Stimulated activated CD8-positive, alpha-beta memory T cell treated with anti-CD3 and anti-CD28 coated beads, Interleukin-7, amount 100 ng/mL, for 24 hours (primary cell): ENCODE measurements at places on chromosomes 2 and 18.

GRCh38 chr18:8997634-8998033 lies 104.9 kb upstream of the NDUFV2 start:
- no peak for DNase-seq

- no peak for DNase-seq
These were observed 409.2 kb upstream of the TCF4 start for GRCh38 chr18:55997151-55997561.

DNA sequence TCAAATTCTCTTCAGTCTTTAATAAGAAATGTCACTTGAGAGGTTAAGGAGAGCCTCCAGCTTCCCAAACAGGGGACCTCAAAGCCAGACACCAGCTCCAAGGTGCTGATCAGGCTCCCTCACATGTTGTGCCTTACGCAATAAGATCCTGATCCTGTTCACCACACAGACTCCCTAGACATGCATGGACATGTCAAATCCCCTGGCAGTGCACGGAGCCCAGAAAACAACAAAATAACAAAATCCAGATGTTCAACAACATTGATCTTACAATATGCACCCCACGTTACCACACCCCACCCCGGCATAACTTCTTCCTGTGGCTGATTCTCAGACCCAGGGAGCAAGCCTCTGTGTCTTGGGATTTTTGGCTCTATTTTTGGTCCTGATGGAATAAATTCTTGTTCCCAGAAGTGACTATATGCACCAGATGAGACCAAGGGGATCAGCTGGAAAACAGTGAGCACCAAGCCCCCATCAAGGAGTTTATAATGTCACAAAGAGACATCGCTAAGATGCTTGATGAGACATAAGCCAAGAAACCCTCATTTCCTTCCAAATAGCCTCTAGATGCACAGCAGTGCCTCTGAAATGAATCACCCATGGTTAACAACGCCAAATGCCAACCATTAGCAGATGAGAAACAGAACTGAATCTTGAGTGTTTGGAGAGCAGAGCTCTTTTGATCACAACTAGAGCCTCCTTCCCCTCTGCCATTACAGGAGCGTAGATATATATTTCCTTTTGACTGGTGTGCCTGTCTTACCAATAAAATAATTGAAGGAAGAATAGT lies 198.2 kb downstream of the PRKCE start:
- DNase-seq = no peak

DNA sequence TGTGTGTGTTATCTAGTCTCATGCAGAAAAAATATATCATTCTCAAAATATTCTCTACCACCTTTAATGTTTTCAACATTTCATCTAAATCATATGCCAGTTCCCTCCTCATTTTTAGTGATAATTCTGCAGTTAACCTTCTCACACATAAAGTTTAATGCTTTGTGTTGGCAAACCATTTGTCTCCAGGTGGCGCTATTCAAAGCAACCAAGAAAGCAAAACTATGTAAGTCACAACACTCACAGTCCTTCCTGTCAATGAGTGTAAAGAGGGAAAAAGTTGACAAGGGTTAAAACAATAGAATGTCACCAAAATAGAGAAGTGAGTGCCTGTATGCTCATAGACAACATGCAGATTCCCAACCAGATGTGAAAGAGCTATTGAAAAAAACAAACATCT lies 961.6 kb upstream of the LRRTM1 start:
- DNase-seq = no peak

DNA sequence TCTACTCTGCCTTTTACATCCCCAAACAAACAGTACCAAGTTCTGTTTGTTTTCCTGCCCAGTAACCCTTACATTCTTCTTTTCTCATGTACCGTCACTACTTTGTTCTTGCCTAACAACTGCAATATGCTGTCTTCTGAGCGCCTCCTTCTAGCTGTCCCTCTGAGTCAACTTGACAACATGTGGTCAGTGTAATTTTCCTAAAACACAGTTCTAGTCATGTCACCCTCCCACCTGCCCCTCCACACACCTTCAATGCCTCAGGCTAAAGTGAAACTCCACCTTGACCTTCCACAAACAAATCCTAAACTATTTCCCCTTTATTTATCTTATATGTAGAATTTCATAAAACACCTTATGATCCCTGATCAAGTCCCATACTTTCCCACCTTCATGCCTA lies 124.6 kb upstream of the CD302 start:
- DNase-seq = no peak

DNA sequence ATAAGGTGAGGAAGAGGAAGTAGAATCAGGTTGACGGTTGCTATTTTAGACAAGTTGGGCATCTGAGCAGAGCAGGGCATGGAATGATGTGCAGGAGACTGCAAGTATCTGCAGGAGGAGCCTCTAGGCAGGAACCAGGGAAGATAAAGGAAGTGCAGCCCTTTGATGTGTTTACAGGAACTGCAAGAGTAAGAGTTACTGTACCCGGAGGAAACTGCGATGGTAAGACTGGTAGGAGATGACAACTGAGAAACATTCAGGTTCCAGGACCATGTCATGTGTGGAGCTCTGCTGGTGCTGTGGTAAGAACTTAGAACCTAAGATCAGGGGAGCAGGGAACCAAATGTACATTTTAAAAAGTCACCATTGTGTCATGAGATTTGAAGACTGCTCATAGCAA lies 134.3 kb upstream of the STON1 start:
- no peak for DNase-seq

GRCh38 chr2:43441195-43441594 lies 154.6 kb downstream of the THADA start:
- no peak for DNase-seq

DNA sequence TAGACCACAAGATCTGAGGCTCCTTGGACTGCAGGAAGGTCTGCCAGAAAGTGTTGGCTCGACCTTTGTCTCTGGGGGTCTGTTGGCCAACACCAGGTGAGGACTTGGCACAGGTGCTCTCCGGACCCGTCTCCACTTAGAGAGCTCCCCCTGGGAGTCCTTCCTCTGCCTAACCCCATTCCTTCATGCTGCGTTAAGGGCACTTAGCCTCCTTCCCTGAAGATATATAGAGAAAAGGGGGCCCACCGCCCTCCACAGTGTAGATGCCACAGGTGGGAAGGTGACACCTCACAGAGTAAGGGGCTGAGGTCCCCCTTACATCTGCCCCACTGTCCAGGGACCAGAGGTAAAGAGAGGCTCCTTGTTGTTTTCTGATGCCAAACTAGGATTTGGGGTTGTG lies 8.2 kb downstream of the IGFBP5 start:
- no peak for DNase-seq

DNA sequence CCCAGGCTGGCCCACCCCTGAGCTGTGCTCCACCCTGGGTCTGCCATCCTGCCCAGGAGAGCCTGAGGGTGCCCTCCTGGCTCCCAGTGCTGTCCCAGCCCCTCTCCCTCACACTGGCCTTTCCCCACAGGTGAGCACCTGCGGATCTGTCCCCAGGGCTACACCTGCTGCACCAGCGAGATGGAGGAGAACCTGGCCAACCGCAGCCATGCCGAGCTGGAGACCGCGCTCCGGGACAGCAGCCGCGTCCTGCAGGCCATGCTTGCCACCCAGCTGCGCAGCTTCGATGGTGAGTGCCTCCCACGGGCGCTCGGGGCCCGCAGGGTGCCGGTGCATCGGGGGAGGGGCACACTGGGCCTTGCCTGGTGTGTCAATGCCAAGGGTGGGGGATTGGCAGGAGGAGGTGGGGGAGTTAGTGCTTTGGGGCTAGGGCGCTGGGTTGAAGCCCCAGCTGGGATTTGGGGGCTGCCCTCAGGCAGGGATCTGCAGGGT lies 23.5 kb downstream of the GPC1 start:
- no peak for DNase-seq

DNA sequence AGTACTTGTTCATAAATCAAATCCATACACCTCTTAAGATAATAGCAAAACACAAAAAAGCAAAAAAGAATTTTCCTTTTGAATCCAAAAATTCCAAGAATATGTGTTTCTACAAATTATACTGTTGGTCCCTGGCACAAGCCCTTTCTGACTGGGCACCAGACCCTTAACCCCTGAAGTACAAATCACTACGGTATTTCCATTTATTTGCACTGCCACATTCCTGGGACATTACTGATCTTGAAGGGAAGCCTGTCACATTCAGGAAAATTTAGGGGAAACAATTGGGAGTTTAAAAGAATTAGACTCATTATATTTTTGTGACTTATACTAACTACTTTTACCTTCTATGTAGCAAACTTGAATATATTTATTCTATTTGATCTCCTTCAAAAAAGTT lies 98.8 kb downstream of the ZNF521 start:
- no peak for DNase-seq

- DNase-seq = no peak
These were observed 110.2 kb upstream of the NOSTRIN start for GRCh38 chr2:168692132-168692744.

DNA sequence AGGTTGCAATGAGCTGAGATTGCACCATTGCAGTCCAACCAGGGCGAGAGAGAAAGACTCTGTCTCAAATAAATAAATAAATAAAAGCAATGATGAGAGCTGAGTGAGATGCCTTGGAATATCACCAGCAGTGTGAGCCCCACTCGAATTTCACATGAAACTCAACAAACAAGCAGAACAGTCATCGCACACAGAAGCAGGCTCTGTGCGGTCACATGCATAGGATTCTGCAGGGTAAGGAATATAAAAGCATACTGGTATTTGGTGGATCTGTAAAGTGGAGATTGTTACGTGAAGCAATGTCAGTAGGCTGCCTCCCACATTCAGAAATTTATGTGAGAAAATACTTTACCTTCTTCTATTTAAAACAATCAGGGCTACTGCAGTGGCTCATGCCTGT lies 18.0 kb upstream of the AP1S3 start:
- DNase-seq = no peak
